Cortex of kidney (tissue), 1 donor: ENCODE measurements at places on chromosomes 11 and 22.

DNA sequence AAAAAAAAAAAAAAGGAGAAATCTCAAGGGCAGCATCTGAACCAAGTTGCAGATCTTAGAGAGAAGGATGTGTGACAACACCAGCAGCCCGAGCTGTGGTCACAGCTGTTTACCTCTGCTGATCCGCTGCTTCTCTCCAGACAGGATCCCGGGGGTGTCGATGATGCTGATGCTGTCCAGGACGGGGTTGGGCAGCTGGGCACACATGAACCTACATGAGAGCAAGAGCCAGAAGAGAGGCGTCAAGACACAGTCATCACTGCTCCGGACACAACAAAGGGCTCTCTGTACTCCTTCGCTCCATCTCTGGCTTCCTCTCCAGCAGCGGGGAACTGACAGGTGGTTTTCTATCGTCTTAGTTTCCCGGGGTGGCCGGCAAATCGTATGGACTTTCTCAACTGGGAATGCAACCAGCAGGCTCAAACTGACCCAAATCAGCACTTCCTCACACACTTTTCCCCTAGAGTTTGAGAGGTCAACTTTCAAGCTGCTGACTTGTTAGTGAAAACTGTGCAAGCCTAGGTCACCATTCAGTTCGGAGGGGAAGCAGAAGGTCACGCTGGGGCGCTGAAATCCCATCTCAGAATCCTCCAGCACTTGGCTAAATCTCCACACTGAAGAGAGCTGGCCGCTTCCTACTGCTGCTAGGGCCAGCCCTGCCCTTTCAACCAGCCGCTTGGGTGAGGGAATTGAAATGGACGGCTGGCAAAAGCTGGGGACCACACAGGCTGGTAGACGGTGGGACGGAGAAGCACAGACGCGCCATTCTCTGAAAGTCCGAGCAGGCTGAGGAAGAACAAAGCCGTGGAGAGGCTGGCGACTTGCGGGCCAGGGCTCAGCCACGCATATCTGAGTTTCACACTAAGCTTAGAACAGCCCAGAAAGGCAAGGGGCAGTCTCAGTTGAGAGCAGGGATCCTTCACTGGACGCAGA lies 3.8 kb downstream of the EHD1 start:
- no peak for DNase-seq

DNA sequence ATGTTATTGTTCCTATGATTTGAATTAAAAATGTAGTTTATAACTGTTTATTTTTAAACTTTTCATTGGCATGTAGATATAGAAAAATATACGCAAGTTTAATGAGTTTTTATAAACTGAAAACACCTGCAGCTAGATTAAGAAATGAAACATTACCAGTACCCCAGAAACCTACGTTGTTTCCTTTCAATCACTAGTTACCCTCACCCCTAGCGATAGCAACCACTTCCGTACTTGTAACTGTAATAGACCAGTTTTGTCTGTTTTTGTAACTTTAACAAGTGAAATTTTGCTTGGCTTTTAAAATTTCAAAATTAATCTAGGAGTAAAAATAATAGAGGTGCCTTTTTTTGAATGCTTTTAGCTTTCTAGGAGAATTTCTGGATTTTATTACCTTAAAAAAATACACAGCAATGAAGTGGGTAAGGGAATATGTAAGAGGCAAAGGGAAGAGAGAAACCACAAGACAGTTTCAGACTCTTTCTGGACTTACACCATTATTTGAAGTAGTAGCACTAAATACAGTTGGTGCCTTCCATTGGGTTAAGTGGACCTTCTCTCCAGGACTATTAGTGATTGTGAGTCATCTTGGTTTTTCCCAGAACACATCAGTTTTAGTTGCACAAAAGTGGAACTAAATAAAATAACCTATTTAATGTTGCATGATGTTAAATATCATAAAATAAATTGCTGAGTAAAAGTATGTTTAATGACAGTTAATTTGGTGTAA lies 18.7 kb upstream of the NAT10 start:
- no peak for DNase-seq

DNA sequence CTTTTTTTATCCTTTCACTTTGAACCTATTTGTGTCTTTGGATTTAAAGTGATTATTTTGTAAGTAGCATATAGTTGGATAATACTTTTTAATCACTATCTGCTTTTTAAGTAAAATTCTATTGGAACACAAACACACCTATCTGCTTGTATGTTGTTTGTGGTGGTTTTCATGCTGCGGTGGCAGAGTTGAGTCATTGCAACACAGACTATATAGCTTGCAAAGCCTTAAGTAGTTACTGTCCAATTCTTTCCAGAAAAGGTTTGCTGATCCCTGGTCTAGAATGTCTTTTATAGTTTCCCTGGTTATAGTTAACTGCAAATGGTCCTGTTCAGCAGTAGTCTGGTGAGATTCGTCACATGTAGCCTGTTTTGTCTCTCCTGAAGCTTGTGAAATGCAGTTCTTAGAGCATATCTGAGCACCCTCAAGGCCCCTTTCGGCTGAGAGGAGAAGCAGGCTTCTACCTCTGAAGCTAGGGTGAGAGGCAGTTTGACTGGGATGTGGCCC lies 21.5 kb downstream of the SHANK3 start:
- no peak for DNase-seq

GRCh38 chr11:37951996-37952395 lies 1354.0 kb upstream of the RAG2 start:
- no peak for DNase-seq

GRCh38 chr11:20203831-20204230 lies 43.6 kb upstream of the DBX1 start:
- no peak for DNase-seq

- DNase-seq = no peak
Observed at GRCh38 chr11:85821636-85822035, 10.7 kb upstream of the SYTL2 start.

GRCh38 chr22:35633520-35633919 lies 14.7 kb upstream of the APOL6 start:
- DNase-seq = no peak

GRCh38 chr22:20576445-20576816 lies 69.0 kb downstream of the MED15 start:
- no peak for DNase-seq

GRCh38 chr11:40139066-40139465 lies 1320.4 kb downstream of the LRRC4C start:
- DNase-seq = no peak

- DNase-seq = no peak
Observed at GRCh38 chr22:41240377-41241132, at the start of gene CHADL. Gene CHADL (minus strand): TSS chr22:41240931. CDS start chr22:41240881, 50 bp downstream.

GRCh38 chr11:120179057-120179672 lies 31.7 kb upstream of the OAF start:
- no peak for DNase-seq

DNA sequence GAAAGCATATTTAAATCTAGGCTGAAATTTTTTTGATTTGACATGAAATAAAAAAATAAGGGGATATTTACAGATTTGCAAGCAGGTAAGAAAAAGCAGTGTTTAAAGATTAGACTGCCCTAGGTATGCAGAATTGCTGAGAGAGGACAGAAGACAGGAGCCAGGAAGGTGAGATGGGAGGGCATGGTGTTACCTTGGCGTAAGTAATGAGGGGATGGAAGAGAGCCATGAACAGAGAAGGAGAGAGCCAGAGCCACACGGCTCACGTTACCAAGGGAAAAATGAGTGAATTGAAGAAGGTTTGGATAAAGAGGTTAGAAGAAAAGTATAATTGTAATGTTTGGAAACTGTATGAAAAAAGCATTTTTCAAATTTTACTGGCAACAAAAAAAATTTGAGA lies 904.3 kb downstream of the OPCML start:
- no peak for DNase-seq

DNA sequence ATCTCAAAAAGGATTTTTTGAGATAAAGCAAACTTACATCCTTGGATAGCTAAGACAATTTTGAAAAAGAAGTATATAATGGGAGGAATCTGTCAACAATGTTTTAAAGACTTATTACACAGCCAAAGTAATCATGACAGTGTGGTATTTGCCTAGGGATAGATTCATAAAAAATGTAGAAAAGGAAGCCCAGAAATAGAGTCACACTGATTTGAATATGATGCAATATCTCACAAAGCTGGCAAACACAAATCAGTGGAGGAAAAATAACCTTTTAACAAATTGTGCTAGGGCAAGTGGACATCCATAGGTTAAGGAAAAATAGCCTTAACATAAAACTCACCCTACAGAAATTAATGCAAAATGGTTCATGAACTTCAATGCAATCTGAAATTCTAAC lies 6.0 kb downstream of the XKR3 start:
- no peak for DNase-seq

DNA sequence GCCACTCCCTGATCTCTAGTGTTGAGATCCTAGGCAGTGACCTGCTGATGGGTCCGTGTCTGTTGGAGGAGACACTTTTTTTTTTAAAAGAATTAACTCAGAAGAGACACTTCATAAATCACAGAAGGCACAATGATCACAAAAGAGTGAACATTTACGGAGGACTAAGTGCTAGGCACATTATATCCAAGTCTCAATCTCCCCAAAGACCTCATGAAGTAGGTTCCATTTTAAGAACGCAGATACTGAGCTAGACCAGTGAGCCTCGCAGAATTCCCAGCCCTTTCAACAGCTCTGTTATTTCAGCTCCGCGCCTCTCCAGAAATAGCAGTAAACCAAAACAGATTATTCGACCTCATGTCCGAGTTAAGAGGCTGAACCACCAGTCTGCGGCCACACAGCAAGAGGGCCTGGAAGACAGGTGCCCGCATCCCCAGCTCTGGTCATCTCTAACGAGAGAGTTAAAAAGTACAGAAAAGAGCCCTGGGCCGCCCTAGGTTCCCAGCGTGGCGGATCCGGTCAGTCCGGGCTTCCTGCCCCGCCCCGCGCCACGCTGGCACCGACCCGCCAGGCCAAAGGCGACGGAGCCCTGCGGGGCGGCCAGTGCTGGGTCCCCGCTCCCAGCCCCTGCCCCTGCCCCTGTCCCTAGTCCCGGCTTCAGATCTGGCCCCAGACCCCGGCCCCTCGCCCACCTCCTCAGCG lies 612 bp downstream of the XBP1 start:
- no peak for DNase-seq

DNA sequence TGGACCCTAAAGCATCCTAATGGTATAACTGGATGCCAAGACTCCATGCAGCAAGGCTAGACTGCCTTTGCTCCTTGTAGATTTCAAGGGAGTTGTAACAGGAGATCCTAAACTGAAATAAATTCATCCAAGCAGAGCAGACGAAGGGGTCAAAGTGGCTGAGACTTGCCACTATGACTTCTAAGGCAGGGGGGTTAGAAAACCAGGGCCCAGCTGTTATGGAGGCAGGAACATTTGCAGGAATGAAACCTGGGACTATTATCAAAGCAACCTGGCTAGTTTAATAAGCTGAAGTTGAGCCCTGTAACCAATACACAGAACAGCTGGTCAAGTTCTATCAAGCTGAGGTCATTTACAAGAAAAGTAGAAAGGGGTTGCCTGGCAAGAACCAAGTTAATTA lies 122.2 kb upstream of the TRPC6 start:
- no peak for DNase-seq

DNA sequence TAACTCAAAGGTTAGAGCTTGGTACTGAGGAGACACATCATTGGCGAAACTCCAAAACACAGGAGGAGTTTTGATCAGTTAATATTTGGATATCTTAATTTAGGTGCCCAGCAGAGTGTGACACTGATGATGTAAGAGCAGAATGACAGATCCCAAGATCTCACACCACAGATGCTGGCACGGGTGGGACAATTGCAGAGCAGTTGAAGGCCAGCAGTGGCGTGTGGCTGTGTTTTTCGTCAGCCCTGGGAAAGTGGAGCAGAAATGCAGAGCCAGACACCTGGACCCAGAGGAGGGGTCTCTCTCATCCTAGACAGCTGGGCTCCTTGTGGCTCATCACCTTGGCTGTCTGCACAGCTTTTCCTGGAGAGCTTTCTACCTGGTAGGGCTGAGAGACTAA lies 59.7 kb upstream of the CTTN start:
- no peak for DNase-seq

GRCh38 chr11:43920598-43921419 lies 21.6 kb upstream of the C11orf96 start:
- no peak for DNase-seq

GRCh38 chr11:29305456-29306232 lies 711.2 kb downstream of the KCNA4 start:
- DNase-seq = no peak

GRCh38 chr22:30043161-30043560 lies 37.1 kb upstream of the HORMAD2 start:
- DNase-seq = no peak

DNA sequence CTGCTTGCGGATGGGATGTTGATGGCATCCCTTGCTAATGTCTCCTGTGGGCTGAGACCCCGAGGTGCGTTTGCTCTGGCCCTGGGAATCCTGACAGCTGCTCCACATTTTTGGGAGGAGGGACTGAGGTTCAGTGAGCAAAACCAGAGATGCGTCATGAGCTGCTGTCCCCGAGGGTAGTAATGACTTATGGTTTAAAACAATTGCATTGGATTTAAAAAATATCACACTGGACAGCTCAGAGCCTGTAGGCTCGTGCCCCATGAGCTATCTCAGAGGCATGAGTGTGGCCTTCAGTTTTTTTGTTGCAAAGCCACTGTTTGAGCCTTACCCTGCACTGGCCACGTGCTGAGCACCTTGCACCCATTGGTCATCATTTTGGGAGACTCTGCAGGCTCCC lies 20.9 kb upstream of the PARVG start:
- no peak for DNase-seq

- no peak for DNase-seq
Observed at GRCh38 chr22:20009582-20010306, 6.9 kb downstream of the ARVCF start.

- no peak for DNase-seq
Observed at GRCh38 chr11:72579816-72580641, 94.2 kb downstream of the PDE2A start.

- DNase-seq = no peak
Observed at GRCh38 chr11:47398011-47398410, 10.4 kb upstream of the SLC39A13 start.

- no peak for DNase-seq
Observed at GRCh38 chr11:125128450-125128849, 17.0 kb upstream of the TMEM218 start.

DNA sequence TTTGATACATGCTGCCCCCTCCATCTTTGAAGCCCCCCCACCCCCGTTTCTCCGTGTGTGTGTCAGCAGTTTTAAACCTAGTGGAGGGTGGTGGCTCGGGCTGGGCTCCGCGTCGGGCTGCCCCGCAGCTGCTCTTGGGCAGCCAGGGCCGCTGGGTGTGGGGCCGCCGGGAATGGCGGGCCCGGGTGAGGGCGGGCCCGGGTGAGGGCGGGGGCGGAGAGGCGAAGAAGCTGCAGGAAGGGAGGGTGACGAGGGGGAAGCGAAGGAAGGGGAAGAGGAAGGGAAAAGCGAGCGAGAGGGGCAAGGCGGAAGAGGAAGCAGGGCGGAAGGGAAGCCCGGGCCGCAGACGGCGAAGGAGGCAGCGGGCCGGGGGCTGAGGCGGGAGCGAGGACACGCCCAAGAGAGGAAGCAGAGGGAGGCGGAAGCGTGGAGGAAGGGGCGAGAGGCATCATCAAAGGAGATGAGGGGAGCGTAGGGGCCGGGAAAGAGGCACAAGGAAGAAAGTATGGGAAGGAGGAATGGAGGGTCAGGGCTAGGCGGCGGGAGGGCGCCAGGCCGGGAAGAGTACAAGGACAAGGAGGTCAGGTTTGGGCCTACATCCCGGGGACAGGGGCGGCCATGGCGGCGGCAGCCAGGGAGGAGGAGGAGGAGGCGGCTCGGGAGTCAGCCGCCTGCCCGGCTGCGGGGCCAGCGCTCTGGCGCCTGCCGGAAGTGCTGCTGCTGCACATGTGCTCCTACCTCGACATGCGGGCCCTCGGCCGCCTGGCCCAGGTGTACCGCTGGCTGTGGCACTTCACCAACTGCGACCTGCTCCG lies 82.4 kb downstream of the BCR start:
- no peak for DNase-seq

- DNase-seq = no peak
Observed at GRCh38 chr22:20787746-20788626, 14.1 kb downstream of the SERPIND1 start.
